Activated gamma-delta T cell treated with Interleukin-2 at 50 U/mL for 16 hours (primary cell): ENCODE measurements at places on chromosomes 16 and 17.

GRCh38 chr17:43212641-43213490 lies 1.2 kb downstream of the TMEM106A start:
- no peak for DNase-seq

GRCh38 chr17:35729405-35729833 lies 2.0 kb upstream of the RASL10B start:
- no peak for DNase-seq

GRCh38 chr16:69818891-69819545 lies 56.9 kb downstream of the WWP2 start:
- no peak for DNase-seq

GRCh38 chr16:75653922-75654321 lies 6.3 kb downstream of the TERF2IP start:
- DNase-seq, result no peak

GRCh38 chr17:81300586-81301155 lies 5.6 kb upstream of the SLC38A10 start:
- no peak for DNase-seq

DNA sequence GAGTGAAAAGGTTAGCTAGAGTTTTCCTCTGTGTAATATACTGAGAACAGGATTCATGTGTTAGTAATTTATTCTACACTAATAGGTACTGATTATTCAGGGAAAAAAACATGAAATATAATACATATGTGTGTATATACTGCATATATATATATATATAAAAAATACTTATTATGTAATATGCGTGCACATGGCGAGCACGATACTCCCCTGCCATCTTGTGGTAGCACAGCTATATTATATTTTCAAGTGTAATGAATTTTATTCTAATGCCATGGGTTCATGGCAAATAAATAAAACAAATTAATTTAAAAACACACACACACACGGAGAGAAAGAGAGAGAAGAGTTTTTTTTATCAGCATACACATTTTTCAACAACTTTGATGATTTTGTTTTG lies 460.6 kb downstream of the KCNJ2 start:
- DNase-seq, result no peak

- DNase-seq, result no peak
Measured at GRCh38 chr17:27856676-27857432, 36.3 kb downstream of the LYRM9 start.

GRCh38 chr17:32104158-32104557 lies 38.1 kb upstream of the RHOT1 start:
- DNase-seq, result no peak

- DNase-seq, result no peak
Measured at GRCh38 chr17:48621410-48622392, 4.5 kb downstream of the HOXB9 start.

- no peak for DNase-seq
Measured at GRCh38 chr16:20903899-20904506, 3.4 kb downstream of the LYRM1 start.

DNA sequence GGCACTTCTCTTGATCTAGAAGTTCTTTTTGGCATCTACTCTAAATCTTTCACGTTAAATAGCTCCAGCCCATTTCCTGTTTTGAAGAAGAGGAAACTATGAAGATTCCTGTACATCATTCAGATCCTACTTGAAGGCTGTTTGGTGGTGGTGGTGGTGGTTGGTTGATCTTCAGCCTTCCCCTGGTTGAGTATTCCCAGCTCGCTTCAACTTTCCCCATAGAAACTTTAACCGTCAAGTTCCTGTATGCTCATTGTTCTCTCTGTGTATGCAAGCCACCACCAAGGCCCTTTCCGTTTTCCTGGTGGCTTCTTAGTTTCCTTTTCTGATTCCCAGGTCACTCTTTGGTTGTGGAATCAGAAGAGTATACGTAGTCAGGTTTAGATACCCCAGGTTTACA lies 3.3 kb downstream of the LRRC46 start:
- DNase-seq, result no peak

DNA sequence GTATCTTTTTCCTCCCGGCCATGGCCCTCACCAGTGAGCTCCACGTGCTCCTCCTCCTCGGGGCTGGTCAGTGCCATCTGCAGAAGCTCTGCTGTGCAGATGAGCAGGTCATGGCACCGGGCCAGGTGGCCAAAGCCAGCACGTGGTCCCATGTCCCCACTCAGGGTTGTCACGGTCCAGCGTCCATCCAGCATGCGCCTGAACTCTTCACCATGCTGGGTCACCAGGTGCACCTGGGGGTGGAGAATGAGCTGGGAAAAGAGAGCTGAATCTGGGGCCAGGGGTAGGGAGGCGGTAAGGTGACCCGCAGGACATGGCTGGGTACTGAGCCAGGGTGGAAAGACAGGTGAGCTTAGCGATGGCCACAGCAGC lies 1.3 kb downstream of the DHX58 start:
- no peak for DNase-seq

GRCh38 chr16:76108460-76108859 lies 168.7 kb upstream of the CNTNAP4 start:
- DNase-seq, result no peak

GRCh38 chr17:81456798-81457197 lies 55.8 kb downstream of the ACTG1 start:
- DNase-seq, result no peak

- no peak for DNase-seq
Measured at GRCh38 chr16:84005391-84005790, 37.2 kb downstream of the SLC38A8 start.

DNA sequence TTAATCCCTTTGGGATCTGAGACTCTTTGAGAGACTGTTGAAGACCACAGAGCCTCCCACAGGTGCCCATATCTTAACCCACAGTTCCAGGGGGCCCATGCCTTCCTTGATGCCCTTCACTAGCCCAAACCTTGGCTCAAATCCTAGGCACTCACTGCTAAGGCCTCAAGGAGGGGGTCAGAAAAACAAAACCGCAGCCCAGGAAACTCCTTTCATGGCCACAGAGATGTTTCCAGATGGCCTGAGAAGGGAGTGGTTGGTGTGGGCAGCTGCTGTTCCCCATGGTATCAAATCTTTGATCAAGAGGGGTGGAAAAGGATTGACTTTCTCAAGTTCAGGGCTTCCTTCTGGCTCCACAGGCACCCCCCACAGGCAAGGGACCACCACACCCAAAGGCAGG lies 44.7 kb downstream of the CDH1 start:
- no peak for DNase-seq

- no peak for DNase-seq
Measured at GRCh38 chr16:84526794-84527531, 22.5 kb upstream of the MEAK7 start.

DNA sequence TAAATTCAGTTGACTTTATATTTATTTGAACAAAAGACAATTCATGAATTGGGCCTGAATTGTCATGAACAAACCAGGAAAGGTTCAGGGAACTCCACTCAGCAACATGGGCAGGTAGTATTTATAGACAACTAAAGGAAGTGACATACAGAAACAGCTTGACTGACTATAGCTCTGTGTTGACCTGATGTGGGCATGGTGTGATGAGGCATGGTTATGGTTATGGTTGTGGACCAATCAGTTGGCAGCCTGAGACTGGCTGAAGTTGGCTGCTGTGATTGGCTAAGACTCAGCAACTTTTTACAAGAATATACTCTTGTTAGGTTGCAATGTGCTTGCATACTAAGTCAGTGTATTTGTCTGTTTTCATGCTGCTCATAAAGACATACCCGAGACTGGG lies 108.4 kb downstream of the HS3ST3B1 start:
- no peak for DNase-seq

DNA sequence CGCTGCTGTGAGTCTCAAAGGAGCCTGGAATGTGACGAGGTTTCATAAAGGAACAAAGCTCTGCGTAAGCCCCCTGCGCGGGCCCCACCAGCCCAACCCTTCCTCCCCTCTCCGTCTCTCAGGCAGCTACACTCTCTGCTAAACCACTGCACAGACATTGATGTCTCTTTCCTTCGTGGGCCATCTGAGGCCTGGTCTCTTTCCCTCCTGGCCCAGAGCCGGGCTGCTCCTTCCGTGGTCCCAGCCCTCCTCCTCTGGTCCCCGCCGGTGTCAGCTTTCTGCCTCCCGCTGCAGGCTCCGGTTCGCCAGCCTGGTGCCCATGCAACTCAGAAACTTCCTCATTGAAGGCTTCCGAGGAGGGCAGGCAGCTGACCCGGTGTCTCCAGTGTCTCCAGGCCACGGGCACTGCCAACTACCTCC lies 7.4 kb downstream of the SCARF1 start:
- no peak for DNase-seq

DNA sequence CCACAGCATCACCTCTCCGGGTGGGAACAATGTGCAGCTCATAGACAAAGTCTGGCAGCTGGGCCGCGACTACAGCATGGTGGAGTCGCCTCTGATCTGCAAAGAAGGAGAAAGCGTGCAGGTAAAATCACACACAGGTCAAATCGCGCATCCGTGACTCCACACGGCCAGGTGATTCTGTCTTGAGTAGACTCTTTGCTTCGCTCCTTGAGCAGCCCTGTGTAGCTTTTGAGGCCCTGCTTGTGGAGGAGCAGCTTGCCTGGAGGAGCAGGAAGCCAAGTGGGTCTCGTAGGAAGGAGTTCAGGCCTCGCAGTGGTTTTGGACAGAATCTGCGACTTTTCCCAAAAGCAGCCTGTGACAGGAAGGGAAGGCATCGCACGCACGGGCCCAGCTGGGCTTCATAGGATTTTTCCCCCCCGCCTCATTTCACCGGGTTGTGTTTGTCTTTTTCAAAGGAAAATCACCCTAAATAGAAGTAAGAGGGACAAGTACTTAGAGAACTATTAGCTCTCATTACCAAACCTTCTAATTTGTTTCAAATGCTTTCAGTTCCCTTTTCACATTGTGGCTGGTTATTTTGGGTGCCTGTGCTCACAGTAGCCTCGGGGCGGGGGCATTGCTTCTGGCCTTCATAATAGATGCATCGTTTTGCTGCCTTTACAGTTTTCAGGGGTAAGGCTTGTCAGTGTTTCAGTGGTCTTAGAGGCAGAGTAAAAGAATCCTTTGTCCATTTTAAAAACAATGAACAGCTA lies 71.5 kb downstream of the SEC14L1 start:
- no peak for DNase-seq

DNA sequence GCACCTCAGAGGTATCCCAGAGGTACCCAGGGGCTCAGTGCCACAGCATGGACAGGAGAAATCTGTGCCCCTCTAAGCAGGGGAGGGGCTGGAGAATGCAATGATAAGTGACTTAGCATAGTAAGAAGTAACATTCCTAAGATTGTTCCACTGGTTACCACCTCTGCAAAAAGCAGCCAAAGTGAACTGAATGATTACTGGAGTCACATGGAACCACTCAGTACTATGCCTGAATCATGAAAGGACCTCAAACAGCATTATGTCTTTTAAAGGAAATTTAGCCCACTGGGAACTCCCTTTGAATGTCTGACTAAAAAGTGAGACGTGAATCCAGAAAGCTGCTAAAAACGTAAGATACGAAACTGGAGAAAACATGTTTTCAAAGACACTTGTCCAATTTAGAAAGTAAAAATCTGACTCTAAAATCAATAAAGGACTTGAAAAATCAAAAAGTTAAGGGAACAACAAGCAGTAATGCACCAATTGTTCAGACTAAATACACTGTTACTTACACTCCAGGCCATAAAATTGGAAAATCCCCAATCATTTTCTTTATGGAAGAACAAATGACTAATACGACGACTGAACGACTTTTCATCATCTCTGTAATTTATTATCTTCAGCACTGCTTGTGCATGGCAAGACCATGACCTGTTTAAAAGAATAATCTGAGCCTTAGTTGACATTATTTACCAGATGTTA lies 38.6 kb downstream of the LITAFD start:
- DNase-seq, result no peak

GRCh38 chr17:47981462-47981861 lies 10.5 kb downstream of the CDK5RAP3 start:
- no peak for DNase-seq

- DNase-seq, result no peak
Measured at GRCh38 chr16:65415460-65415859, 293.6 kb upstream of the CDH11 start.

DNA sequence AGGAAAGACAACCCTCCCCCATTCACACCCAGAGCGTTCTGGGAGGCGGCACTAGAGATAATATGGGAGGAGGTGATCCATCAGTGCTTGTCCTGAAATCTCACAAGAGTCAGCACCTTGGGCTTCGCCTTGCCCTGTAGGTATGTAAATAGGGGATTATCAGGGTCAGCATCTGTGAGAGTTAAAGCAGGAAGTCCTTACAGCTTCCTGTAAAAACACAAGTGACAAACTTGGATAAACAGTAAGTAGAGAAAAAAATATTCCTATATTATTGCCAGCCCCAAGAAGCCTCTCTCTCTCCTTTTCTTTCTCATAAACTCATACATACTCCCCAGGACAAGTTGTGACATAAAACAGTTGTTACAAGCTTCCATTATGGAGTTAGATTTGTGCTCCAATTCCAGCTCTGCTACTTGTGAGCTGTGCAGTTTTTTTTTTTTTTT lies 187.7 kb downstream of the MAF start:
- no peak for DNase-seq

DNA sequence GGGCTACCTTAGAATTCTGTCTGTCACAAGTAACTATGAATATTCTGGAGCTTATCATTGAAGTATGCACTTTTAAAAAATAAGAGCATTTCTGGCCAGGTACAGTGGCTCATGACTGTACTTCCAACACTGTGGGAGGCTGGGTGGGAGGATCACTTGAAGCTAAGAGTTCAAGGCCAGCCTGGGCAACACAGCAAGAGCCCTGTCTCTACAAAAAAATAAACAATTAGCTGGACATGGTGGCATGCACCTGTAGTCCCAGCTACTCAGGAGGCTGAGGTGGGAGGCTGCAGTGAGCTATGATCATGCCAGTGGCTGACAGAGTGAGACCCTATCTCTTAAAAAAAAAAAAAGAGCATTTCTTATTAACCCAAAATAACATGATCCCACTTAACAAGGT lies 60.0 kb upstream of the BRD7 start:
- no peak for DNase-seq

DNA sequence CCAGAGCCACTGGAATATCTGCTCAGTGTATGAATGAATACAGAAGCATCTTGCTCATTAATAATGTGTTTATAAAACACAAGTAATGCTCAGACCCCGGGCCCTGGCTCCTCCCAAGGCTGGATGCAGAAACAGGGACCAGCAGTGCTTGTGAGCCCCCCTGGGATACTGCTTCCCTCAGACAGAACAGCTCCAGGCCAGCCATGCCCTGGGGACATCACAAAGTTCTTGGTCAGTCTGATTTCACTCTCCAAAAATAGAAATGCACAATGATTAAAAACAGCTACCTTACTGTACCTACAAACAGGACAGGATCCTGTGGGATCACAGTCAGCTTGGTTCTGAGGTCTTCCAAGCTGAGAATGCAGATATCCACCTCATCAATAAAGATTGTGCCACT lies 68.2 kb downstream of the ABCC12 start:
- DNase-seq, result no peak

DNA sequence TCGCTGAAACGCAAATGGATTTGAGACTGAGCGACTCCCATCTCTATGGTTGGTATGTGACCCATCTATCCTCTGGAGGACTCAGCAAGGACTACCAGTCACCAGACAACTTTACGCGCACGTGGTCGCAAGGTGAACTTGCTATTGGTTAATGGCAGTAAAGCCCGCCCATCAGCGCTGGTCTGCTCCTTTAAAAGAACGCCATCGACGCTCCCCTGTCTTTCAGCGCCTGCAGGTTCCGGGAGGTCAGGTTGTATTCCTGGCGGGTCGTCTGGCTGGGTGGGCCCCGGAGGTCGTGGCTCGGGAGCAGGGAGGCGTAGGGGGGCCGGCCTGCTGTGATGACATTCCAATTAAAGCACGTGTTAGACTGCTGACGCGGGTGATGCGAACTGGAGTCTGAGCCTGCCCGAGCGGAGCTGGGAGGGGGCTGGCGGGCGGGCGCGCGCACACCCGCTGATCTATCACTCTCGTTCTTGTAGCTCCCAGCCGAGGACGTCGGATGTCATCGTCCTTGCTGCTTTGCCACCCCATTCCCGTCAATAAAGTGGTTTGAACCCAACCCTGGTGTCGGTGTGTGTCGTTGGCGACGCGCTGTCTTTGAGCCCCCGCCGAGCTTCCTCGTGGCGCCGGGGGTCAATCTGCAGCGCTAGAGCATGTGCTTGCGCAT lies 15.9 kb upstream of the ERN1 start:
- DNase-seq, result peak; percentile 94
